A172 (cell line): ENCODE measurements at places on chromosomes 12 and 14. TPM values are rescaled to one million over a fixed set of nuclear protein-coding genes. Genes with fewer than 3 reads are reported as not detected.

The BHLHE41 gene
- total RNA-seq: 0.21 and 0.41 TPM in 2 replicates

The NFKBIA gene
- 41.3 and 58.1 TPM in 2 replicates for total RNA-seq

The GPRC5A gene
- total RNA-seq: 30.0 and 53.5 TPM in 2 replicates

The SLC25A47 gene
- total RNA-seq: 0.24 TPM in 1 of 2 replicates, not detected in the other

The LRRC10 gene
- not detected in 2 replicates for total RNA-seq

The NGB gene
- not detected in 2 replicates for total RNA-seq

The IGF1 gene
- 0.02 TPM in 1 of 2 replicates, not detected in the other for total RNA-seq

The SERPINA1 gene
- 0.78 and 1.2 TPM in 2 replicates for total RNA-seq

The KLRD1 gene
- not detected in 2 replicates for total RNA-seq

The SERPINA12 gene
- total RNA-seq: not detected in 2 replicates

The ESRRB gene
- total RNA-seq: not detected in 2 replicates

The WDHD1 gene
- 13.3 and 14.6 TPM in 2 replicates for total RNA-seq

The ASB2 gene
- total RNA-seq: not detected in 2 replicates

The MAP3K9 gene
- total RNA-seq: 2.1 and 2.9 TPM in 2 replicates

The VWF gene
- 0.31 and 0.36 TPM in 2 replicates for total RNA-seq

The BAZ1A gene
- 26.4 and 31.3 TPM in 2 replicates for total RNA-seq

The C1RL gene
- 5.8 and 11.0 TPM in 2 replicates for total RNA-seq

The CCDC197 gene
- not detected in 2 replicates for total RNA-seq

The CEBPE gene
- total RNA-seq: 0.96 TPM in 1 of 2 replicates, not detected in the other

The RPGRIP1 gene
- not detected in 2 replicates for total RNA-seq

The PPM1H gene
- total RNA-seq: 7.0 and 9.2 TPM in 2 replicates

The GPR84 gene
- total RNA-seq: not detected in 2 replicates

The KRT71 gene
- not detected in 2 replicates for total RNA-seq

The HVCN1 gene
- total RNA-seq: 0.14 and 0.95 TPM in 2 replicates

The LMNTD1 gene
- total RNA-seq: not detected in 2 replicates

The PSMC1 gene
- 677 and 742 TPM in 2 replicates for total RNA-seq

The PTPRB gene
- 2.3 and 3.5 TPM in 2 replicates for total RNA-seq

The SDR9C7 gene
- 0.12 TPM in 1 of 2 replicates, not detected in the other for total RNA-seq

The SIX6 gene
- not detected in 2 replicates for total RNA-seq

The CCND2 gene
- total RNA-seq: not detected in 2 replicates

The STON2 gene
- total RNA-seq: 0.52 and 1.6 TPM in 2 replicates

The APAF1 gene
- total RNA-seq: 16.3 and 18.2 TPM in 2 replicates

The TROAP gene
- total RNA-seq: 38.2 and 45.4 TPM in 2 replicates

The PYGL gene
- total RNA-seq: 52.9 and 61.2 TPM in 2 replicates

The CISTR gene
- total RNA-seq: not detected in 2 replicates

The PPFIA2 gene
- total RNA-seq: 0.62 and 3.3 TPM in 2 replicates

The LUM gene
- 0.22 and 10.1 TPM in 2 replicates for total RNA-seq

The ATL1 gene
- 14.0 and 15.8 TPM in 2 replicates for total RNA-seq

The UNC79 gene
- not detected in 2 replicates for total RNA-seq
